DMS153 (cell line): ENCODE measurements at places on chromosomes 5 and 9.

- no peak for DNase-seq
Measured at GRCh38 chr5:117682416-117682815, 1107.8 kb upstream of the SEMA6A start.

DNA sequence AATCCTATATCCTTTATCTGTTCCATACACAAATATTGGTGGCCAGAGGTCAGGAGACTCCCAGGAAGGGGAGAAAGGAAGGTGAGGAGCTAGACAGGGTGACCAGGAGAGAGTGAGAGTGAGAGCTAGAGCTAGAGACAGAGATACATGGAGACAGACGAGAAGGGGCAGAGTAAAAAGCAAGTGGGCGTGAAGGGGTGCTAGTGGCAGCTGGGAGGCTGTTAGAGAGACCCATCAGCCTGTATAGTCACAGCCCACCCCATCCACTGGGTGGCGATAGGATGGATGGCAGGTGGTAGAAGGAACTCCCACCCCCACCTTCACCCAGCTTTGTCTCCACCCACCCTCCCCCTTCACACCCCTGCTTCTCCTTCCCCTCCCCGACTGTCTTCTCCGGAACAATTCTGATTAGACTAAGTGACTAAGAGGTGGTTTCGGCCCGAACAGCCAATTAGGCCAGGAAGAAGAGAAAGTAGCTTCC lies 32.8 kb downstream of the PCDH1 start:
- DNase-seq, result no peak

DNA sequence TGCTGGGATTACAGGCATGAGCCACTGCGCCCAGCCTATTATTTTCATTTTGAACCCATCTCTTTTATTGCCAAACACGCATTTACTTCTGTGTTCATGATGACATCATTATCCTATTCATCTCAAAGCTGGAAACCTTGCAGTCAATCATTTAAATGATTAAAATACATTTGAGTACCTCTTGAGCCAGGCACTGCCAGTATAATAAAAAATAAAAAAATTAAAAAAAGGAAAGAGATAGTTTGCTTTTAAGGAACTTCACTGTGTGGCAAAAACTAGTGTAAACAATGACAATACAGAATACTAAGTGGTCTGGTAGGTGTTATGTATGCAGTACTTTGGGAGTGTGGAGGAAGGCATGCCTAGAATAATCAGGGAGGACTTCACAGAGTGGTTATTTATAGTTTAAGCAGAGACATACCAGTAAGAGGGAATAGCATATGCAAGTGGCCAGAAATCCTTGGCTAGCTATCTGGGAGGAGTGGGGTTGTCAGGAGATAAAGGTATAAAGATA lies 8.6 kb downstream of the NSD1 start:
- DNase-seq, result peak; percentile 8

GRCh38 chr5:9498541-9499497 lies 47.1 kb downstream of the SEMA5A start:
- DNase-seq, result peak; percentile 84

- DNase-seq, result no peak
Measured at GRCh38 chr9:86529496-86530275, 175.5 kb upstream of the TUT7 start.

DNA sequence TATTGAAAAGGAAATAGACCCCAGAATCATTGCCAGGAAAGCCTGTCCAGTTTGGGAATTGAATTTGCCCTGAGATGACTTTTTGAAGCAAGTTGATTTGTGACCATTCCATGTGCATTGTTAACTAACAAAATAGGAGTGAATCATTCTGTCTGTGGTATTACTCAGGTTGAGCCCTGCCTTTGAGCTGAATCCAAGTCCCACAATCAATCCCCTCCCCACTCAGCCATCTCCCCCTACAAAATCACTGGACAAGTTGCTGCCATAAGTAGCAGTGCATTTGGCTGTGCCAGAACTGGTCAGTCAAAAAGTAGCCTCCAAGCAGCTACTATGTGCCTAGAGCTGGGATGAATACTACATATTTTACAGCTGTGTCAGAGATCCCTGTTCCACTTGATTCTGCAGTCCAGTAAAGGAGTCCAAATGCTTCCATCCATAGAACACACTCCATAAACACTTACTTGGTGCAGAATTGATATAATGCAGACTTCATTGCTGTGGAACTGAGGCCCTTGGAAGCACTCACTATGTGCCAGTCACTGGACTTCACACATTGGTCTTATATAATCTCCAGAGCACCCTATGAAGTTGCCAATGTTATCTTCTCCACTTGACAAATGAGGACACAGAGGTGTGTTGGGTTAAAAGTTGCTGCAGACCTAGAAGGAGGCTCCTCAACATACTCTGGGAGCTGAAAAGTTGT lies 96.1 kb downstream of the ZNF462 start:
- no peak for DNase-seq

DNA sequence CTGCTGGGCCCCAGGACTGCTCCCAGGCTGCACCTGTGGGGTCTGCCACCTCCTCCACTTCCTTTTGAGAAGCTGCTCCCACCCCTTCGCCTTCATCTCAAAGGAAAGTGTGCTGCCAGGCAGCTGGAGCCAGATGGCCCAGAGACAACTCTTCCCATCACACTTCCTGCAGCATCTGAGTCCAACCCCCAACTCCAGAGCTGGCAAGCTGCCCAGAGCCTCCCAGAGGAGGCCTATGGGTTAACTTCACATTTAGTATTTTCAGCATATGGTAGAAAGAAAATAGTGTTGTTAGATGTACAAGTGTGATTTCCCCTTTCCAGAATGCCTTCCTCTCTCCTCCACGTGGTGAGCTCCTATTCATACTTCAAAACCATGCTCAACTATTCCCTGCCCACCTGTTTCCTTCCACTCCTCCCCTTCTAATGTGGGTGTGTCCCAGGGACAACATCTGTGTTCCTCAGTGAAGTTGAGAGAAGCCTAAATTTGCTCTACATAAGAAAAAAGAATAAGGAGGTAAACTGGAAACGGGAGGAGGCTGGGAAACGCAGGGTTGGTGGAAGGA lies 38.6 kb upstream of the KCNMB1 start:
- DNase-seq, result no peak

DNA sequence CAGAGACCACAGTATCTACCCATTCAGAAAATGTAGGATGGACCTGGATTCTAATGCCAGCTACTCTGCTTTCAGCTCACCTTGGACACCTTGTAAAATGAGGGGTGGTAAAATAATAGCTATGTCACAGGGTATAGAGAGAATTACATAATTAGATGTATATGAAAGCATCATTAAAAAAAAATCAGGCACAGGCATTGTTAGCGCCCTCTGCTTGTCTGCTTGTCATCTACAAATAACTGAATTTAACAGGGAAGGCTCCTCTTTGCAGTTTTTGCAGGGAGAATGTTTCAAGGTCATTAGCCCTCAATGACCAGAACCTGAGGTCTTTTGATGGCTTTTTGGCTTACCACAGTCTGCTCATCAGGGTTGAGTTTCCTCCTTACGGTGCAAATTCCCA lies 58.0 kb downstream of the GPR21 start:
- DNase-seq, result no peak

- no peak for DNase-seq
Measured at GRCh38 chr5:126615286-126615685, 14.5 kb downstream of the PHAX start.

- DNase-seq, result no peak
Measured at GRCh38 chr5:59180515-59180914, 597.6 kb downstream of the RAB3C start.

GRCh38 chr5:82295959-82296531 lies 17.9 kb upstream of the RPS23 start:
- no peak for DNase-seq

- DNase-seq, result no peak
Measured at GRCh38 chr9:112489876-112490666, 3.4 kb downstream of the KIAA1958 start.

DNA sequence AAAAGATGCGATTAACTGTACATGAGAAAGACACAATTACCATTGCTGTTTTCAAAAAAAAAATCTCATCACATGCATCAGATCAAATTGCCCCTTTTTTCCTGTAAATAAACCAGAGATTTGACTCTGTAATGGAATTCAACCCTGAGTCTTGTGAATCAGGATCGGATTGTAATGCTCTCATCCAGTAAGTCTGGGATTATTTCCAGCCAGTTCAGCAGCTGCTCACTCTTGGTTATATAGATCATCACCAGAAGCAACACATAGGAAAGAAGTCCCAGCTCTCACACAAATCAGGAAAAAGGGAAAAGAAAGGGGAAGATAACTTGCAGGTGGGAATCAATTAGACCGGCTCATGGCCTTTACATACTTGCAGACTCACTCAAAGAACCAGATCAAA lies 97.8 kb upstream of the SPOCK1 start:
- DNase-seq, result no peak

GRCh38 chr9:110514897-110515296 lies 64.6 kb downstream of the SVEP1 start:
- no peak for DNase-seq

- no peak for DNase-seq
Measured at GRCh38 chr5:14110196-14110595, 32.9 kb upstream of the TRIO start.

DNA sequence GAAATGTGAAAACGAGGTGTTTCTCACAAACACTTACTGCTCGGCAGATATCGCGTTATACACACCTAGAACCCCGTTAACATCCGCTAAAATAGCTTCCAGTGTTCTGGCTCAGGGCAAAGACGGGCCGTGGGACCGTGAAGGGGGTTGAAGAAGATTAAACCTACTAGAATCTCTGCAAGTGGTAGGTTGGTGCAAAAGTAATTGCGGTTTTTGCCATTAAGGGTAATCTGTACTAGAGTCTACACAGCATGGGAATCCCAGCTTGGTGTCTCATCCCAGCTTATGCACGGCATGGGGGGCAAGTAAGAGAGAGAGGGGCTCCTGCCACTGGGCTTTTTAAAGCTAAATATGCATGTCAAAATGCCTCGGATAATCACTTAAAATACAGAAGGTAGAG lies 43.9 kb downstream of the HRH2 start:
- no peak for DNase-seq

GRCh38 chr5:122615146-122615545 lies 159.7 kb upstream of the SNX2 start:
- no peak for DNase-seq

DNA sequence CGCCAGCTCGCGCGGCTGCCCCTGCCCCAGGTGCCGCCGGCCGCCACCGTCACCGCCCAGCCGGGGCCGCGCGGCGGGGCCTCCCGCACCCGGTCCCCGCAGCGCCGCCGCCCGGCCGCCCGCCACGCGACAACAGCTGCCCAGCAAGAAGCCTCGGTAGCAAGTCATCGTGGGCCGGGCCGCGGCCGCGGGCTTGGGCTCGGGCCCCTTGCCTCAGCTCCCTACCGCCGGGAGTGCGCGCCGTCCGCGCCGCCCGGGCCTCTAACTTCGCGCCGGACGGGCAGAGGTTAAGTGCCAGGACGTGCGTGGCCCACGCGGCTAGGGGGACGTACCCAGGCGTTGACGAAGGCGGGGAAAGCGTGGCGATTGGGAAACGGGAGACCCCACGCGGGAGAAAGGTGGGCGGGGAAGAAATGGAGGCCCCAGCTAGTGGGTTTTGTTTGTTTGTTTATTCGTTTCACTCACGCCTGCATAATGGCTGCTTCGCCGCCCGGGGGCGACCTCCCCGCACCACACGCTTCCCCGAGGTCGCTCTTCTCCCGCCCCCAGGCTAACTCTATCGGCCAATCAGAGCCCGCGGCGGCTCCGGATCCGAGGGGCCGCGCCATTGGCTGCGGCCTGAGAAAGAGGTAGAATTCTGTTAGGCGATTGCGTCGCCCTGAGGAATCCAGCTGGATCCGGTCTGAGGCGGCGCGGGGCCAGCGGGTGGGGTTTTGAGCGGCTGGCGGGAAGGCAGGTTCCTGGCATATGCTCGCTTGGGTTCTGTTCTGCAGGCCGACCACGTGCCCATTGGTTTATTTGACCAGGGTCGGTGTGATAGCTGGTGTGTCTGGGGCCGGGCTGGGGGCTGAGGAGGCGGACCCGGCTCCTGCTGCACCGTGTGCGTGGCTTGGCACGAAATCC lies at the start of gene NADK2:
Gene NADK2, minus strand, starts transcription at position 295 of the 903 bp plus-strand sequence. Its CDS starts 127 bp downstream, at position 168.
- DNase-seq, result peak; percentile 98
